ENCODE measurements at places on chromosomes 1 and 21.

DNA sequence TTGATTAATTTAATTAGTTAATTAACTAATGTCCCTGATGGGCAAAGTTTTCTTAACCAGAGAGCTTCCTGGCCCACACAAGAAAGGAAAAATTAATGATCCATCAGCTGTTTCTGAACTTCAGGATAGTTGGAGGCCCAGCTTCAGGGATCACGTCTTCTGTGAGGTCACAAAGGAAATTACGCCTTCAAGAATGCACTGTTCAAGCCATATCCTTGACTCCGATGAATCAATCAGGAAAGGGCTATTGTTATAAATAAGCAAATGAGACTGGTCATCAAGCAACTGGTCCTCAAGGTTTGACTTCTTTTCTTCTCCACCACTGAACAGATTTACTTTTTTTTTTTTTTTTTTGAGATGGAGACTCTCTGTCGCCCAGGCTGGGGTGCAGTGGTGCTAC is 40.6 kb downstream of the TCP10L start:
- DNase-seq, result no peak

DNA sequence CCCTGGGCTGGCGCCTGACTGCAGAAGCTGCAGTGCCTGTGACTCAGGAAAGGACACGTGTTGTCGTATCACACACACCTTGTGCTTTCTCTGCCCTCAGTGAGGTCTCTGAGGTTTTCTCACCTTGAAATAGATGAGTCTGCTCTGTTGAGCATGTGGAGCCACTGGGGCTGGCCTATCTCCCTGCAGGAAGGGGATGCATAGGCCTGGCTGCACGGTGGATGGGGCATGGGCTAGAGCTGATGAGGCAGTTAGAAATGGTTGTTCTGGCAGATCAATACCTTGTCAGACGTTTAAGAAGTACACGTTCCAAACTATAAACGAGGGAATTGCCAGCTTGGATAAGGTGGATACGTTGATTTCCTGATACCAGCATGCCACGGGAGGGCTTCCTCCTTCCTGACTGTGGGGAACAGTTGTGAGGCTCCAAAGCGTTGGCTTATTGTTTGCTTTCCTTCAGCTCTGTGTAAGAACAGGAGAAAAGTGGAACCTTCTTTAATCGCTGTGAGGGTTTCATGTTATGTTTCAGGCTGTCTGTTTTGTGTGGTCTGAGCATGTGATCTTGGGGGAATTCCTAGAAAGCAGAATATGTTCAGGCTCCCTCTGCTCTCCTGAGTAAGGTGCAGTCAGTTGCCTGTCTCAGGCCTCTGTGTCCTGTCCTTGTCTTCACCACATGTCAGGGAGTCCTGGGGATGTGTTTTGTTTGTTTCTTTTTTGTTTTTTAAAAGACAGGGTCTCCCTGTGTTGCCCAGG is 44.8 kb downstream of the PCNT start:
- DNase-seq, result no peak

DNA sequence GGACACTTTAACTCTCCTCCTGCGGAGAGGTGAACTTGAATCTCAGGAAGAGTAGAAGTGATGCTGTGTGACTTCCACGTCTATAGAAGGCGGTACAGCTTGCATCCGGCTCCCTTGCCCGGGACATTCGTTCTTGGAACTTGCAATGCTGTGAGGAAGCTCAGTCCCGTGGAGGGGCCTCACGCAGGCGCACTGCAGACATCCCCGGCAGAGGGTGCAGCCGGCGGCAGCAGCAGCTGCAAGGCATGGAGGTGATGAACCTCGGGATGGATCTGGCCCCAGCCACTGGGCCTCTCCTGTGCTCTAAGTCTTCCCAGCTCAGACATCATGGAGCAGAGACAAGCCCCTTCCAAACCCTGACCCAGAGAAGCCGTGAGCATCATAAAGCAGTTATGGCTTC is 61.8 kb upstream of the SOD1 start:
- DNase-seq, result no peak

- DNase-seq, result no peak
Measured at GRCh38 chr1:75668813-75669212, 55.7 kb upstream of the ACADM start.

GRCh38 chr1:186188736-186189135 is 186.3 kb downstream of the TPR start:
- no peak for DNase-seq

GRCh38 chr1:87136607-87137341 is 191.9 kb upstream of the LMO4 start:
- no peak for DNase-seq

DNA sequence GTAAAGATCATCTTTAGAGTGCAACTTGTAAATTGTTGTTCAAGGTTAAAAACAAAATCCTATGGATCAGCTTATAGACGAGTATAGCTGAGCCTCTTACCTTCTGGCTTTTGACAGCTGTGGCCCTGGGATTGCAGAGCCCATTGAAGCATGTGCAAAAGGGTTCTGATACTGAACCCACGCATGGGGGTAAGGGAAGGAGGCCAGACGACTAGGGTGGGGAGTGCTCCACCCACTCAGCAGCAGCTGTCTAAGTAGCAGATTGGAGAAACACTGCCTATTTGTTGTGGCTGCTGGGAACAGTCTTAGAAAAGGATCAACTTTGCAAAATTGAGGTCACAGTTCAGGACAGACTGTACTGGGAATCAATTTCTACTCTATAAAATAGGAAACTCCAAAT is 16.1 kb downstream of the CD101 start:
- no peak for DNase-seq

All from AML-193 (cell line).